ENCODE measurements at places on chromosomes 5 and 9.
A peak's percentile ranks its signal among the peaks of the same experiment; 100 is the strongest.

GRCh38 chr5:174423558-174423957 is 300.8 kb upstream of the MSX2 start:
- no peak for DNase-seq

GRCh38 chr5:159752622-159753275 is 163.5 kb upstream of the ADRA1B start:
- no peak for DNase-seq

GRCh38 chr5:77642738-77643653 is 4.5 kb upstream of the OTP start:
- DNase-seq = peak; percentile 18

GRCh38 chr9:20632705-20633104 is 10.4 kb upstream of the MLLT3 start:
- DNase-seq = no peak

DNA sequence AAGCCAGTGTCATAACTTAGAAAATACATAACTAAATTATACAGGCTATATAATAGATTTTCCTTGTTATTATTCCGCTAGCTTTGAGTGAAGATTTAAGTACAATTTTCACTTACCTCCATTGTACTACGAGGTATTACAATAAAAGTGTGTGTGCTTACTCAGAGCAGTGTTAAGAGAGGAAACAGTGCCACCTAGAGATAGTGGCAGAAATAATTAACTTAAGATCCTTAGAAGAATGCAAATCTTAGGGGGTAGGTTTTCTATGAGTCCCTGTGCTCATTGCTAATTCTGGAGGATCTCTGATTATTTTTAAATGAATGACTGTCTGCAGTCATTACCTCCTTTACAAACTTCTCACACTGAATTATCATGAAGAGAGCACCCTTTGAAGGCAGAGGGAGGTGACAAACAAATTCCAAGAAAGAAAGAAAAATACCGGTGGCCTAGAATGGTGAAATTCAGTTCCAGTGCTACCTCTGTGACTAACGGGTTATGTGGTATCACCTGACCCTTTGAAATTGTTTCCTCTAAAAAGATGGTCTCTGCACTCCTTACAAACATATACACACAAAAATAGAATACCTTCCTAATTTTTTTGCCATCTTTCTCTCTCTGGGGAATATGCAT is 379.8 kb downstream of the TRIM36 start:
- no peak for DNase-seq

GRCh38 chr5:60066502-60066901 is 173.0 kb upstream of the PDE4D start:
- no peak for DNase-seq

GRCh38 chr5:3122985-3123762 is 371.7 kb upstream of the IRX2 start:
- no peak for DNase-seq

DNA sequence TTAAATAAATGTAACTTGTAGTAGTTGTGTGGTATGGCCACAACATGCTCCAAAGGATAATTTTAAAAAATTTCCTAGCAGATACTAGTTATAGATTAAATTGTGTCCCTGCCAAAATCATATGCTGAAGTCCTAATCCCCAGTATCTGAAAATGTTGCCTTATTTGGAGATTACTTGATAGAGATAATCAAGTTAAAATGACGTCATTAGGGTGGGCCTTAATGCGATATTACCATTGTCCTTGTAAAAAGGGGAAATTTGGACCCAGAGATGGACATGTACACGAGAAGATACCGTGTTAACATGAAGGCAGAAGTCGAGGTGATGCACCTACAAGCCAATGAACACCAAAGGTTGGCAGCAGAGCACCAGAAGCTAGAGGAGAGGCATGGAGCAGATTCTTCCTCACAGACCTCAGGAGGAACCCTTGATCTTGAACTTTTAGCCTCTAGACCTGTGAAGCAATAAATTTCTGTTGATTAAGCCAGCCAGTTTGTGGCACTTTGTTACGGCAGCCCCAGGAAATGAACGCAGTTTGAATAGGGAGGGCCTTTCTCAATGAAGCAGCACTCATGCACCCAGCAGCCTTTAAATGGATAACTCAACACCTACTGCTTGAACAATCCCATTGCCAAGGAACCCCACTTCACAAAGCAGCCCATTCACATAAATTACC is 148.9 kb downstream of the ARHGAP26 start:
- DNase-seq = no peak

- no peak for DNase-seq
These were observed 65.0 kb downstream of the PKD2L2 start for GRCh38 chr5:137954131-137954879.

DNA sequence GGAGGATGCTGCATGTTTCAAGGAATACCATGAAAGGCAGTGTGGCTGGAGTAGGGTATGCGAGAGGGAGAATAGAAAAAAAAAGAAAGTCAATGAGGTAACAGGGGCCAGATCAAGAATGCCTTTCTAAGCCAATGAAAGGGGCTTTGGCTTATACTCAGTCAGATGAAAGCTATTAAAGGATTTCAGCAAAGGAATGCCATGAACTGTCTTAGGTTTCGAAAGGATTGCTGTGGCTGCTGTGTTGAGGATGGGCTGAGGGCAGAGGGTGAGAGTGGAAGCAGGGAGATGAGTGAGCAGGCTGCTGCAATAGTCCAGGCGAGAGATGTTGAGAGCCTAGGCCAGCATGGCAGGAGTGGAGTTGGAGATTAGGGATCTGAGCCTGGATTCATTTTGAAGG is 135.4 kb upstream of the CKMT2 start:
- no peak for DNase-seq

DNA sequence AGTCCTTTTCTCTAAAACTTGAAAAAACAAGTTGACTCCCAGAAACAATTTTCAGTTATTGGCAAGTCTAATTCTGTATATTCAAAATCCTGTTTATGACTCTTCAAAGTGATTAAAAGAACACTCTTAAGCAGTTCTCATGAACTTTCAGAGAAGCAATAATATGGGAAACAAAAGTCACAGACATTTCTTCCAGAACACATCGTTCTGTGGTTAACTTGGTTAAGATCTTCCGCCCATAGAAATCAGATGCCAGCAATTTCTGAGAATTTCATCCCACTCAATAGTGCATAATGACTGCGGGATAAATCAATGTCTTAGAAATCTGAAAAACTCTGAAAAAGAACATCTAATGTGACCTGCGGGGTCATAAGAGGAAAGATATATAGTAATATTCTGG is 300.5 kb downstream of the COX7C start:
- DNase-seq = no peak

DNA sequence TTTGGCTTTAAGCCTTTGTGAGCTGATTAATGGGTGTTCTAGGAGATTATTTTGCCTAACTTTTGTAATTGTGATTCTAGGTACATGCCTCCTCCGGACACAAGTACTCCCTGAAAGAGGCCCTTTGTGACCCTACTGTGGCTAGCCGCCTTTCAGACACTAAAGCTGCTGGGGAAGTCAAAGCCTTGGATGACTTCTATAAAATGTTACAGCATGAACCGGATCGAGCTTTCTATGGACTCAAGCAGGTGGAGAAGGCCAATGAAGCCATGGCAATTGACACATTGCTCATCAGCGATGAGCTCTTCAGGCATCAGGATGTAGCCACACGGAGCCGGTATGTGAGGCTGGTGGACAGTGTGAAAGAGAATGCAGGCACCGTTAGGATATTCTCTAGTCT is 13.6 kb downstream of the ITGA1 start:
- DNase-seq = peak; percentile 15

GRCh38 chr9:127896395-127897192 is 2.8 kb downstream of the ST6GALNAC6 start:
- no peak for DNase-seq

DNA sequence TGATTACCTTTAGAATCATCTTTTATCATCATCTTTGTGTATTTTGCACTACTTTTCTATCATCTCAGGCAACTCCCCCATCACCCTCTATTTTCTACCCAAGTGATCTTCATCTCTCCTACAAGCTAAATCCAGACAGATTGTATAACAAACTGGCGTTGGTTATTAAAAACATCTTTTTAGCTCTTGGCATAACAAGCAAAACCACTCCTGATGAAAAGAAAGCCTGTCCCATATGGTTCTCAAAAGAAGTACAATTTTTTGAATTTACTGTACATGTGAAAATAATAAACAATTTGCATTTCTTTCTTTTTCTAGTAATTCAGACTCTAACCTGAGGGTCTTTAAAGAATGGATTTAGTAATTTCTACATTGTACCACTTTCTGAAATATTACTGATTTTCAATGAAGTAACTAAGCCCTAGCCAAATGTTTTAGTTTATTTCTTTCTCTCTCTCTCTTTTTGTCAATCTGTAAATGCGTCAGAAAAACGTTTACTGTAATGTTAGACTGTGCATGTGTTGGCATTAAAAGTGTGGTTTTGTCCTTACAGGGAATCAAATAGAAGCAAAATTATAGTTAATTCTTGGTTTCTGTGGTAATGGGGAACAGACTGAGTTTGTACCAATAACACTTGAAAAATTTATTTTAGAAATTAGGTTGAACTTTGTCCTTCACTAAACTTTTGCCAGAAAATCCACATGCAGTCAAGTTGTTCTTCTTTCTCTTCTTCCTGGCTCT is 52.5 kb upstream of the RPS23 start:
- DNase-seq = no peak

DNA sequence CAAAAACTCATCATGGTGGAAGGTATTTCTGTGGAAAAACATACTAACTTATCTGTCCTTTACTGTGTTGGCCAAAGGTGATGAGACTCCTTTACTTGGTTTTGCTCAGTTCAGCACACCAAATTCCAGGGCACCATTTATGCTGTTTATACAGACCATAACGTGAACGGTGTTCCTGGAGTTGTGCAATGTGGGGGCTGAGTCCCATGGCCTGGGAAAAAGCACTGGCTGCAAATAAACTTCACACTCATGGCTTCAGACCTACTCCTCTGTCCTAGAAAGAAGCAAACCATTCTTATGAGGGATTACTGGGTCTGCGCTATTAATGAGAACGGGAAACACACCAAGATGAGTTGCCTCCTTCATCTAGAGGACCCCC is 10.4 kb downstream of the FREM1 start:
- DNase-seq = no peak

Data from endothelial cell (in vitro differentiated cells).